ENCODE measurements at places on chromosomes 11 and 22. TPM values are rescaled to one million over a fixed set of nuclear protein-coding genes. Genes with fewer than 3 reads are reported as not detected.

DNA sequence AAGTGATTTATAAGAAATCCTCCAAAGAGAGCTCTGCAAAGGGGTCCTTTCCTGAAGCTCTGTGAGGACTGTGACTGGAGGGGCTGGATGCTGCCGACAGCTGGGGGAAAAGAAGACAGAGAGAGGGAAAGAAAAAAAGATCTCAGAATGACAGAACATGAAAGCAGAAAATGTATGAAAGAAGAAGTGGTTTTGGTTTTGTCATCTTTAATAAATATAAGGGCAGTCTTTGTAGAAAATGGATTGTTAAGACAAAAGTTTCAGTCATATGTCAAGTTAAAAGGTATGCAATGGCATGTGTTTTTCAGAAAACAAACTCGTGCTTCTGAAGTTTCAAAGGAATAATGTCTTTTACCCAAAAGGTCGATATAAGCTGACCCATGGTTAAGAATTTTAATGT lies 105.5 kb downstream of the CCDC83 start:
- H3K36me3 ChIP-seq, result peaks cover 96% of the 10 kb centered on the region
- H3K4me1 ChIP-seq, result no peaks in the 10 kb centered on the region
- no peak for DNase-seq
- H3K27ac ChIP-seq, result no peak overlapping the region
- no peaks in the 10 kb centered on the region for H3K27me3 ChIP-seq

DNA sequence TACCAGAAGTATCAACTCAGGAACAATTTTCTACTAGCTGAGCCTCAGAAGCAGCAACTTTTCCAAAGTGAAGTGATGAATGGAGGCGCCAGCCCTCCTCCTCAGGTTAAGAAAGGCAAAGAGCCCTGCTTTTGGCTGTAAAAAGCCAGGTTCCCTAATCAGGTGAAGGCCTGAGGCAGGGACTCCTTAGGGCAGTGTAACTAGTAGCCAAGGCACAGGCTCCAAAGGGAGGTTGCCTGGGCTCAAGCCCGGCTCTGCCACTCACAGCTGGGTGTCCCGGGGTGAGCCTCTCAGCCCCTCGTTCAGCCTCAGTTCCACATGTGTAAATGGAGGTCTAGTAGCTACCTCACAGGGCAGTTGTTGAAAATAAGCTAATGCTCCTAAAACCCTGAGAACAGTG lies 19.5 kb downstream of the TSKU start:
- peaks cover 4% of the 10 kb centered on the region for H3K36me3 ChIP-seq
- no peak for DNase-seq
- peak overlapping the region; percentile 74 for H3K27ac ChIP-seq
- peaks cover 69% of the 10 kb centered on the region for H3K4me1 ChIP-seq
- H3K4me3 ChIP-seq, result no peak overlapping the region
- no peaks in the 10 kb centered on the region for H3K27me3 ChIP-seq

DNA sequence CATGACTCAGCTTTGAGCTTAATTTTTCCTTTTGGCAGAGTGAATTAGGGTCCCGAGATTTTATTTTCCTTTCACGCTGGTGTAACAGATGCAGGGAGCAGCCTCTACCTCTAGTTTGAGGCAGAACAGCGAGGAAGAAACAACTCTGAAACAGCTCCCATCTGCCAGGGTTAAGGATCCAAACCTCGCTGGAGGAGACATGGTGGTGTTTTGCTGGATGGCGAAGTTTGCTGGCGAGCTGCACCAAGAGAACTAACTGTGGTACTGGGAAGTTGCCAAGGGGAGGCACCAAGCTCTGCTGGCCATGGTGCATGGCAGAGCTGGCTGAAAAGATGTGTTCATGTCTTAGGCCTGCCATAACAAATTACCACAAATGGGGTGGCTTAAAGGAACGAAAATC lies 7.6 kb upstream of the ALKBH3 start:
- no peaks in the 10 kb centered on the region for H3K27me3 ChIP-seq
- no peak overlapping the region for H3K4me3 ChIP-seq

DNA sequence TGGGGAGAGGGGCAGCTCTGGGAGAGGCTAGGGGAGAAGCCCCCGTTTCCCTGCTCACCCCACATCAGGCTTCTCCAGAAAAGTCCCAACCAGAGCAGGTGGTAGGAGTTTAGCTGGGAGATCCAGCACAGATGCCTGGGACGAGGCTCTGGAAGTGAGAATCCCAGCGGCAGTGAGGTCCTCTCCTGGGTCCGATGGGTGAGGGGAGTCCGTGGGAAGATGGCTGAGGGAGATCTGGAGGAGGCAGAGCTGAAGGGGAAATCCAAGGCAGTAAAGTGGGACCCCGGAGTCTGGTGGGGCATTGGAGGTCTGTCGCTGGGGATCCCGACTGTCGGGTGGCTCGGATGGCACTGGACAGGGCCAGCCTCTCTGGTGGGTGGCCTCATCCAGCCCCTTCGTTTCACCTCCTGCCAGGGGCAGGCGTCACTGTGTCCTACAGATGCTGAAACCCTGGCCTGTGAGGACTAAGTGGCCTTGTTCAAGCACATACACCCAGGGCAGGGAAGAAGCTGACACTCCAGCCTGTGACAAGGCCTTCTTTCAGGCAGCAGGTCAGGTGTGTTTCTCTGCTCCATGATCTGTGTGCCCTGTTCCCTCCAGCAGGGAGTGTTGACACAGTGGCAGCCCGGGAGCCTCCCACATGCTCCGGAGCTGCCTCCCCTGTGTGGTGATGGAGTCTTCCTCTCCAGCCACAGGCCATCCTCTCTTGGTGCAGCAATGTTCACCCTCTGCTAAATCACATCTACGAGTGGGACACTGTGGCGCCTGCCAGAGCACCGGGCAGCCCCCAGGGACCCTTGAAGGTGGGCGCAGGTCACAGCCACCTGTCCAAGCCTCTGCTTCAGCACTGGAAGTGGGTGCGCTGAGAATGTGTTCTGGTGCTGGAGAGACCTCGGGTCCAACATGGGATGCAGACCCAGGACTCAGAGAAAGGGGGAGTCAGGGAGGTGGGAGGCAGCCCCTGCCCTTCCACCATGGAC lies 850.8 kb downstream of the BRD1 start:
- H3K27me3 ChIP-seq, result peaks cover 77% of the 10 kb centered on the region
- H3K4me1 ChIP-seq, result no peaks in the 10 kb centered on the region
- no peak for DNase-seq
- no peak overlapping the region for H3K4me3 ChIP-seq

DNA sequence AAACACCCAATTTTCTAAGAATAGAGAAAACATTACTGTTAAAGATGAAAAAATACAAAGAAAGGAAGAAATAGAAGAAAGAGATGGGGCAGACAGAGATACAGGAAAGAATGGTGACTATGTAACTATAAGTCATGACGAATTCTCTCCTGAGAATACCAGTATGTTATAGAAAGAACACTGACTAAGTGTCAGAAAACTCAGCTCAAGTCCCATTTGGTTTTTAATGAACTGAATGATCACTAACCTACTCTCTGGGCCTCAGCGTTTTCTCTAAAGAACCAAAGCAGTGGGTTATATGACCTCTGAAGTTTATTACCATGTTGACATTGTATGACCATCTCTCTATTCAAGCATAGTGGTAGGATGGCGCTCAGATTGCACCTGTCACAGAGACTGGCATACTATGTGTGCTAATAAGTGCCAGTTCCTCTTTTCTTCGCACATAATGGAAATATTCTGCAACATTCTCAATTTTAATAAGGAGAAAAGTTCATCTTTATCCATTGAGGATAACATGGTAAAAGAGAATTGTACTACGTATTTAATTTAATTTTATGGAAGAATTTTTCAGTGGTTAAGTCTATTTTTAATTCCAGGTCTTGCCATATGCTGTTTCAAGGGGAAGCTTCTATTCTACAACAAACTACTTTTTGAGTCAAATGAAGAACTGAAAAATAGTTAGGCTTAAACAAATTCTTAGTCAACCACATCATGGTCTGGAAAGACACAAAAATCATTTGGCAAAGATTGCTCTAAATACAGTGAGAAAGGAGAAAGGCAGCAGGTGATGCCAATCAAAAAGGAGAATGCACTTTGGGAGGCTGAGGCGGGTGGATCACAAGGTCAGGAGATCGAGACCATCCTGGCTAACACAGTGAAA lies 25.0 kb upstream of the EED start:
- no peak for DNase-seq
- no peaks in the 10 kb centered on the region for H3K36me3 ChIP-seq
- no peak overlapping the region for H3K27ac ChIP-seq
- H3K4me3 ChIP-seq, result no peak overlapping the region
- no peaks in the 10 kb centered on the region for H3K27me3 ChIP-seq

DNA sequence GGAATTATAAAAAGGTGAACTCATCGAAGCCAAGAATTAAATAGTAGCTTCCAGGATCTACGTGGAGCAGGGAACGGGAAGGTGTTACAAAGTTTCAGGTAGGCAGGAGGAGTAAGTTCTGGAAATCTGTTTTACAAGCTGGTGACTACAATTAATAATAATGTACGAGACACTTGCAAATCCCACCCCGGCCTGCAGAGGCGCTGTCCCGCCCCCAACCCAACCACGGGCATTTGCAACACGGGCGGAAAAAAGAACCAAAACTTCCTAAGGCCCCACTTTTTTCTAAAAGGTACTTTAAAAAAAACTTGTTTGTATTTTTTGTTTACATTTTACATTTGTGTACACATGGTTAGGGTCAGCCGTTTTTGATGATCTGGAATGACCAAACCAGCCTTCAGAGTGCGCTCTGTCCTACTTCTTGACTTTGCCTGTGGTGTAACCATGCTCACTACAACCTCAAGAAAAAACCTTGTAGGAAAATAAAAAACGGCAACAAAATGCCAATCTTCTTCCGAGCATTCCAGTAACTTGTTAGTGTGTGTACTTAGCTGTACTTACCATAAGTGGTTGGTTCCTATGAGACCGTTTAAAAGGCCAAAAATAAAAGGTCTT lies 449.6 kb upstream of the B3GAT1 start:
- no peak overlapping the region for H3K4me3 ChIP-seq
- DNase-seq, result no peak
- H3K4me1 ChIP-seq, result no peaks in the 10 kb centered on the region
- H3K27me3 ChIP-seq, result no peaks in the 10 kb centered on the region
- no peaks in the 10 kb centered on the region for H3K36me3 ChIP-seq
- no peak overlapping the region for H3K27ac ChIP-seq

Gene ART5
- total RNA-seq, result not detected

Measured in stomach (tissue), 19 donors.